Activated T-cell treated with anti-CD3 and anti-CD28 coated beads, Interleukin-2, amount 50 U/mL, for 1 hour (primary cell): ENCODE measurements at places on chromosomes 12 and 14.

DNA sequence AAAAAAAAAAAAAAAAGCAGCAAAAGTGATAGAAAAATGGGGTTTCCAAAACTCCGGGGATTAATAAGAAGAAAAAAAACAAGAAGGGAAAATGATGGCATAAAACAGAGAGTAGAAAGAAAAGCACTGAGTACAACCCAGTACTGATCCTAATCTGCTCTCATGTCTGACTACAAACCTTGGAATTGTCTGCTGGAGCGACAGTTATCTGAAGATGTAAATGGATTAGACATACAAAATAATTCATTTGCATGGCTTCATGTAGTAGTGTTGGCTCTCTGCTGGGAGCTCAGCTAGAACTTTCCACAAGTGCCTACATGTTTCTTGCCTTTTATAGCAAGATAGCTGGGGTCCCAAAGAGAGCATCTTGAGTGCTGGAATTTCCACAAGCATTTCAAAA lies 34.2 kb downstream of the ZCRB1 start:
- DNase-seq = no peak

GRCh38 chr14:96802963-96803362 lies 5.8 kb downstream of the VRK1 start:
- DNase-seq = no peak

DNA sequence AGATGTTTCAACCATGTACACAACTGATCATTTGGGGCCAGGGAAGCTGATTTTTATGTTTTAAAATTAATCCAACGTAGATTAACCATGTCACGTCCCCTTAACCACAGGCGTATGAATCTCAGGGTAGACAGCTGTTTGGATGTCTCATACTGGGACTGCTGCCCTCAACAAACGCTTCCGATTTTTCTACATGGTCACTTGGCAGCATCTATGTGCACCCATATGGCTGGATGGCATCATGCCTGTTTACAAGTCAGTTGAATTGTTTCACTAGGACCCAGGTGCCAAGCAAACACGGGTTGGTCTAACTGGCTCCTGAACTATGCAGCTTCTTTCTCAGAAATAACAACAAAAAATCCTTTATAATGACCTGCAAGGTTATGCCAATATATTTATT lies 393.8 kb downstream of the NPAS3 start:
- DNase-seq = no peak

DNA sequence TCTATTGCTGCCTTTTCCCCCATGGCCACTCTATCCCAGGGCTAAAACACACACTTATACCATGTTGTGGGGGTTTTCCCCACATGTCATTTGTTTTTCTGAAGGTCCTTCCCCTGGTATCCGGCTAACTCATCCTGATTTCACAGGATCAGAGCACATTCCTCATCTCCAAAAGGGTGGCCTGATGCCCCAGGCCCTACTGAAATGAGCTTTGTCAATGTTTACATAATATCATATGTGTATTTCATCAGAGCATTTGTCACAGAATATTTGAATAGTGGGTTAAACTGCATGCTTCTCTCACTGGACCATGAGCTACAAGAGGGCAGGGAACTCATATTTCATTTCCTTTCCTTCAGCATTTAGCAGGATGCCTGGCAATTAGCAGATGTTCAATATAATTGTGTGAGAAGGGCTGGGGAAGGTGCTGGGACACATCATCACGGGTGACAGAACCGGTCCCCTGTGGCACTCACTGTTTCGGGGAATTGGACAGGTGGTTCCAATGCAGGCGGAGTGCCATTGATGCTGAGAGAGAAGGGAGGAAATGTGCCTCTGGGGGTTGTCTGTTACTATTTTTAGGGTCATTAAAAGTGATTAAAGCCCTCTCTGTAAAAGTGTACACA lies 26.8 kb downstream of the EMP1 start:
- no peak for DNase-seq

DNA sequence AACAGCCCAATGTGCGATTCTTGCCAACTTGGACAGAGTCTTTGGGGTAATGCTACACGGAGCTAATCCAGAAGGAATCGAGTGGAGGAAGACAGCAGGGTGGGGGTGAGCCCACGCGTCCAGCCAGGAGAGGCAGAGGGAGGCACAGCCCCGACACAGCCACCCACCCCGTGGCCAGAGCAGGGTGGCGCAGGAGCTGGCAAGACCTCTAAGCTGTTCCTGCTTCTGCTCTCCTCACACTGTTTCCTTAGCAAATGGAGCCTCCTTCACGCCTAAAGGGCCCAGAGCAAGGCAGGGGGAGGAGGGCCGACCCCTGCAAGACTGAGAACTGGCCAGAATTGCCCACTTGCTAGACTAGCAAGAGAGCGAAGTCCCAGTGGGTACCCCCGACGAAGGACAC lies 91.5 kb downstream of the FBXL14 start:
- no peak for DNase-seq

DNA sequence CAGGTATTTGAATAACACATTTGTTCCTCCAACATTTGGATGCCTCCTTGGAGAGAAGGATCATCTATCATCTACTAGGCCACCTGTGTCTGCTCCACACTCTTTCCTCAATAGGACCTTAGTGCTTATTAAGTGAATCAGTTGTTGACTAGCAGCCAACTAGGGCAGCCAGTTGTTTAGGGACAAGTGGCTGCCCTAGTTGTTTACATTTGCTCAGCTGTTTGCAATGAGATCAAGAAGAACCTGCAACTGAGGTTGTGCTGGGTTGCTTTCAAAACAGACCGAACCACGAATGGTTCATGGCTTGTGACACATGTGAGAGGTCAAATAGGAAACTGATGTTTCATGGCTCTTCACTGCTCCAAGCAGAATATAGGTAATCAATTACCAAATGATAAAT lies 53.8 kb downstream of the TMCC3 start:
- no peak for DNase-seq
